CD4-positive, alpha-beta T cell treated with Interleukin-12 subunit alpha and Interleukin-12 subunit beta, for 1 hour (primary cell): ENCODE measurements at places on chromosomes 5 and 9.

DNA sequence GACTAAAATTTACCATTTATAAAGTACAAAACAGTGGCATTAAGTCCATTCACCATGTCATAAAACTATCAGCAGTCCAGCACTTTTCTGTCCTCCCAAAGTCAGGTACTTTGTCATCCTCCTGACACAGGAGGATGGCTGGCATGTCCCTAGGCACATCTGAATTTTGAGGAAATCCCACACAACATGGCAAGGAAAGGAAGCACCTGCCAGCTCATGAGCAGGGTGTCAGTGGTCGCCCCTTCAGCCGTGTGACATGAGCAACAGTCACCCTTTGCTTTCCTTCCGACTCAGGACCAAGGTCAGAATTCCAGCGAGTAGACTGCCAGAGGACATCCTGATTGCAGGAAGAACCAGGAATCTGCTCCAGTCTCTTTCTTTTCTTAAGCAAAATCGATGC, 77.1 kb downstream of the PPARGC1B start:
- no peak for DNase-seq

GRCh38 chr9:107742531-107743309, 253.2 kb upstream of the KLF4 start:
- no peak for DNase-seq

- DNase-seq: no peak
Measured at GRCh38 chr5:151181818-151182523, 24.4 kb upstream of the ANXA6 start.

DNA sequence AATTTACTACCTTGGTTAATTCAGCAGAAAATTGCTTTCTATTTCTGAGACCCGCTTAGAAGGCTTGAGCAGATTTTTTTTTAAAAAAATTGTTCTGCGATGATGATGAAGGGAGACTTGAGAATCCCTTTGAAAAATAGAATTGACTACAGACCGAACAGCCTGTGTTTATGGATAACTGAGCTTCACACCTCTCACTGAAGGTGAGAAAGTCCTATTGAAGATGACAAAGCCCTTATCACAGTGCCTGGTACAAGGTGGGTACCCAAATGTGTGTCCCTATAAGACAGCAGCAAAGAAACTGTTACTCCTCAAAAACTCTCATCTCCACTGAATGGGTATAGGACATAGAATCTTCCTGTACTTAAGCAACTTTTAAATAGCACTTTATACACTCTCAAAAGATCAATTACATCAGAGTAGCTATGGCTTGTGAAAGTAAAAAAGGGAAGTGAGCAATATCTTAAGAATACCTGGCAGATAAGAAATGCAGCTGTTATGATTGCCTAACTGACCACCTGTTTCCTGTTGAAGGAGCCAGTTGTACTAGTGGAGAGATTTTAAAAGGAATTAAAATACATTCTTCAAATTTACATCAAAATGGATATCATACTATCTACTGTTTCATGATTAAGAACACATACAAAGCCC, 419.7 kb downstream of the CHSY3 start:
- DNase-seq: no peak

- peak; percentile 36 for DNase-seq
Measured at GRCh38 chr5:91219803-91220371, 163.2 kb downstream of the ARRDC3 start.

- peak; percentile 26 for DNase-seq
Measured at GRCh38 chr9:90219548-90220118, 423.0 kb downstream of the DIRAS2 start.

DNA sequence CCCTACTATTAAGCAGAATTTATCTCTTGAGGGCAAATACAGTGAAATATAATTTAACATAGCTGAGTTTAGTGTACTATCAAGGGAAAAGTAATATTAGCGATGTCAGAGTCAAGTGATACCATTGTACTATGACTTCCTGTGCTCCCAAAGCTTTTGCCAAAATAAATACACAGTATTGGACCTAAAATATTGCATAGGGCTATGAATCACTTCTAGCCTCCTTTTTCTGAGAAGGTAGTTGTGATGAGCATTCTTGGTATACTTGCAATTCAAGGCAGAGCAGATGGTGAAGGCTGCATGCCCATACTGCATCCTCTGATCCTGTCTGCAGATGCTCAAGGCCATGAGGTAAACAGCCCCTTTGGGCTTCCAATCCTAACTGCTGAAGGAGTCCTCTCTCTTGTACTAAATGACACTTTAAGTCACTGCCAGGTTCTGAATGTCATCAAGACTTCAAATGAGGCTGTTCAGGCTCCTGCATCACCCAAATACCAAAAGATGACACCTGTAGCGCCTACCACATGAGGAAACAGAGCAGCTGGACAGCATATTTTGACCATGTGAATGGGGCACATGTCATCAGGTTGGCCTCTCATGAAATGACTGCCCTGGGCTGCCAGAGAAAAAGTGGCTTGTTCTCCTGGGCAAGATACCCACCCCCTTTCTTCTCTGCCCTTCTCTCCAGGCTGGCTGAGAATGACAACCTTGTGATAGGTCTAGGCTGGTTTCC, 29.7 kb upstream of the PPP2CA start:
- no peak for DNase-seq

- no peak for DNase-seq
Measured at GRCh38 chr5:111255169-111255568, 31.0 kb downstream of the CAMK4 start.

GRCh38 chr9:126853667-126854066, 6.8 kb upstream of the ZBTB34 start:
- DNase-seq: no peak

DNA sequence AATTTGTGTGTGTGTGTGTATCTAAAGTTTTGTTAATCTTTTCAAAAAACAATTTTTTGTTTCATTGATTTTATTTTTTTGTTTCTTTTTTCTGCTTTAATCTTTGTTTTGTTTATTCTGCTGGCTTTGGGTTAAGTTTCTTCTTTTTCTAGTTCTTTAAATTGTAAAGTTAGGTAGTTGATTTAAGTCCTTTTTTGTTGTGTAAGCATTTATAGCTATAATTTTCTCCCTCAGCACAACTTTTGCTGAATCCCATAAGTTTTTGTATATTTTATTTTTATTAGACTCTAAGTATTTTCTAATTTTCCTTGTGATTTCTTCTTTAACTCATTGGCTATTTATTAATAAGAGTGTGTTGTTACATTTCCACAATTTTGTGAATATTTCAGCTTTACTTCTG, 34.9 kb downstream of the GABRA6 start:
- DNase-seq: no peak

DNA sequence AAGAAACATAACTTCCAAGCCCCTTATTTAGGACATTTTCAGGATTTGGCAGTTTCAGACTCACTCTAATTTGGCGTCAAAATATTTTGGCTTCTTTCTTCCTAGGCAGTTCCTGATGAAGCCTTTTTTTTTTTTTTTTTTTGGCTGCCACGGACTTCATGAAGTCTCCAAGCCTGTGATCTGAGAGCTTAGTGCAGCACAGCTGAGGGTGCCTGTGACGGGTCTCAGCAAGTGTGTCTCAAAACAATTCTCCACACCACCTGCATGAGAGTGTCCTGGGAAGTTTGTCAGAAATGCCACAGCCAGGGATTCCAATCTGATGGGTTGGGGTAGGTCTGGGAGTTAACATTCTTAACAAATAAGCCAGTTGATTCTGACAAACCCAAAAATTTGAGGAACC, 6.0 kb upstream of the ESM1 start:
- no peak for DNase-seq

GRCh38 chr5:146561711-146562110, 45.7 kb upstream of the GPR151 start:
- DNase-seq: no peak

DNA sequence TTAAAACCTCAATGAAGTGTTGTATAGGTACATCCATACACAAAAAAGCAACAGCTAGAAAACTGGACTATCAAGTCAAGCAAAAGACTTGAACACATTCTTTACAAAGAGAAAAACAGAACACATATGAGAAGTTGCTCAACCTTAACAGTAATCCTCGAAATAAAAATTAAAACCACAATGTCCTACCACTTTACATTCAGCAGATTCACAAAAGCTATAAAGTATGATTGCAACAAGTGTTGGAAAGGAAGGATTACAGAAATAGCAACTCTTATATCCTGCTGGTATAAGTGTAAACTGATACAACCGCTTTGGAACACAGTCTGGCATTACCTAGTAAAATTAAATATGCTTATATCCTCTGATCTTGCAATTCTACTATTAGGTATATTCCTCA, 28.5 kb upstream of the GOLGA1 start:
- no peak for DNase-seq

- DNase-seq: no peak
Measured at GRCh38 chr5:142722146-142722545, 36.3 kb upstream of the FGF1 start.

- DNase-seq: peak; percentile 62
Measured at GRCh38 chr5:43305948-43306565, 7.2 kb downstream of the HMGCS1 start.

DNA sequence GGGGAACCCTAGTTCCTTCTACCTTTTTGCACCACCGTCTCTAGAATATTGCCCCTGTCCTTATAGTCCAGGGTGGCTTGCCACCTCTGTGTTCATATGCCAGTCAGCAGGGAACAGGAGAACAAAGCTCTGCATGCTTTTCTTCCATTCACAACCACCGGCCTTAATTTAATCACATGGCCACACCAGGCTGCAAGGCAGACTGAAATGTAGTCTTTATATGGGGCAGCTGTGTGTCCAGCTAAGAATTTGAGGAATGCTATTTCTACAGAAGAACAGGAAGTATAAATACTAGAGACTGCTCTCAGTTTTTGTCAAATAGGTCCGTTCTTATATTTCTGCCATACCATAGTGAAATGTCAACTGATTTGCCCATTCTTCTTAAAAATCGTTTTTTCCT, 5.8 kb downstream of the C5orf22 start:
- no peak for DNase-seq

- no peak for DNase-seq
Measured at GRCh38 chr5:171862624-171863023, 77.0 kb downstream of the SMIM23 start.

DNA sequence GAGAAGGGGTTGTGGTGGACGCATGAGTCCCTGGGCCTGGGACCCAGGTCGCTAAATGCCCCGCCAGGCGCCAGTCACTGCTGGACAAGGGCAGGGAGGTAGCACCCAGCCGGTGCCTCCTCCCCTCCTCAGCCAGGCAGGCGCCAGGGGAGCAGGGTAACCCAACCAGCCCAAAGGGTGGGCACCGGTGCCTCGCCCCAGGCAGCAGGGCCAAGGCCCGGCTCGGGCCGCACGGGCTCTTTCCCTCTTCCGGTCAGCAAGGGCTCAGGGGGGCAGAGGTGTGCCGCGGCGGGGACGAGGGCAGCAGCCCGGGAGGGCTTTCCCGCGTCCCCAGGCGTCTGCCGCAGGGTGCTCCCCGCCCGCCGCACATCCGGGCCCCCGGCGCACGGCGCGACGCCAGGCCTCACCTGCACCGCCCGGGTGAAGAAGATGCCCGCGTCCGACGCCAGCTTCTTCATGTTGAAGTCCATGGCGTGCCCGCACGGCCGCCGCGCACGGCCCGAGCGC, 393 bp downstream of the SH3GLB2 start:
- DNase-seq: peak; percentile 83

GRCh38 chr9:385818-386398, 171.2 kb downstream of the DOCK8 start:
- peak; percentile 16 for DNase-seq

DNA sequence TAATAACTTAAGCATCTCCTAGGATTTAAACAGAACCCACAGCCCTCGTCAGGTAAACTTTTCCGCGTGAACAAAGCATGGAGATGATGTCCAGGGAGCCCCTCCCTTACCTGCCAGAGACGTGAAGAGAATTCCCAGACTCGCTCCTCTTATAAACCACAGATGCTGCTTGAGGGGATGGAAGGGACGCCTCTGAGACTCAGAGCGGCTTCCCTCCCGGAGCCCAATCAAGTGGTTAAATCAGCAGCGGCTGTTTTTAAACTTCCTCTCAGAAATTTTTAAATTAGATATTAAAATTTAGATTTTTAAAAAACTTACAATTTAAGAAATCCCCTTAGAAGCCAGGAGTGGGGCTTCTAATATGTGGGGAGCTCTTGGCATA, 71.8 kb downstream of the RAPGEF1 start:
- no peak for DNase-seq

GRCh38 chr5:124301850-124302249, 444.6 kb downstream of the ZNF608 start:
- DNase-seq: no peak

GRCh38 chr5:141412854-141413539, at the start of gene PCDHGA10:
PCDHGA10 (plus strand) TSS chr5:141412987; CDS start chr5:141413176, 189 bp downstream.
- DNase-seq: peak; percentile 63
